ENCODE measurements at places on chromosomes 4 and X.

DNA sequence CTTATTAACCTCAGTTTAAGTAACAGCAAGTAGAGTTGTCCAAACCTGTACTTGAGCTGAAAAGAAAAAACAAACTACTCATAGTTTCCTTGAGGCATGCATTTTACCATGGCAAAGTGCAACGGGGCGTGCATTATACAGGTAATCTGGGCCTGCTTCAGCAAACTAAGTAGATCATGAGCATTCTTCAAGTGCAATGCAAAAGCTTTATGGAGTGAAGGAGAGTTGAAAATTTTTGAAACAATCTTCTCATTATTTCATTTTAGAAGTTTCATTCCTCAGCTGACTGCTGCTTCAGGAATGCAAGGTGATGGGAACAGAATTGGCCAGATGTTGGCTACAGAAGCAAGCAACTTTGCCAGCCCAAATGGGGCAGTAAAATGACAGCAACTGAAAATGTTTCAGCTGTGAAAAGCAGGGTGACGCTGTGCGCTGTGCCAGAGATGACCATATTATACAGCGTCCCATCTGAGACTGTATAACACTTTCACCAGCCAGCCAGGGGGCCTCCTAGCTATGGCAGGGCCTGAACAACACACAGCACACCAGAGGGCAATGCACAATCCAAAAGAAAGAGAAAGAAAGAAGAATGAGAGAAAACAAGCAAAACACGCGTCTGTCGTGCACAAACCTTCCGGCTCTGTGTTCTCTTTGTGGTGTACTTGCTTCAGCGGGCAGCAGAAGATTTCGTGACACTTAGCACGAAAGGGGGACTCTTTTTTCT, 145.5 kb upstream of the FGF13 start:
- DNase-seq, result no peak

- DNase-seq, result no peak
Measured at GRCh38 chrX:100687546-100687945, 43.5 kb downstream of the SRPX2 start.

DNA sequence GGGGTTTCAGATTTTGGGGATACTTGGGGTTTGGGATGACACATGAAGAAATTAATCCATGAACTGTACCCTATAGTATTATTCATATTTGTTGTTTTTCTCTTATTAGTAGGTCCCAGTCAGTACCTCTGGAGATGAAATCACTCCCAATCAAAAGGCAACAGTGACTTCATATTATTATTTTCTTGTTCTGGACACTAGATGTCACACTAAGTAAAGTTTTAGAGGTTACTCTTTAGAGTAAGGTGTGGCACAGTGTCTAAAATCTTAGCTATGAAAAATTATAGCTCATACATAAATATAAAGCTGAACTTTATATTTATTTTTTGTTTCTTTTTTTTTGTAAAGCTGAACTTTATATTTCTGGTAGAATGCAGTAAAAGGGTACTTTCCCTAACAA, 35.1 kb downstream of the FAM114A1 start:
- no peak for DNase-seq

DNA sequence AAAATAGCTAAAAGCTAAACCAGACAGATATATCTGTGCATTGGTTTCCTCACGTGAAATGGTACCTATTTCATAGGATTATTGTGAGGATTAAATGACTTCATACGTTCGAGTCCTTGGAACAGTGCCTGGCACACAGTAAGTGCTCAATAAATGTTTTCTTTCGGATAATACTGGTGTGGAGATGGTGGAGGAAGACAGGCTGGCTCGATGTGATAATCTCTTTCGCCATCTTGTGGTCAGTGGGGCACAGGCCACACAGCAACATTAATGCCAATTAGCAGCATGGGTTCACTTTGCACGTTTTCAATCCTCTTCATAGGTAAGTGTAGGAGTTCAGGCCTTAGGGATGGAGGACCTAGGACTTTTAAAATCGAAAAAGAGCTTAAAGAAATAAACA, 9.3 kb downstream of the PAGE4 start:
- DNase-seq, result no peak

- no peak for DNase-seq
Measured at GRCh38 chr4:560731-561291, 15.3 kb downstream of the TMEM271 start.

DNA sequence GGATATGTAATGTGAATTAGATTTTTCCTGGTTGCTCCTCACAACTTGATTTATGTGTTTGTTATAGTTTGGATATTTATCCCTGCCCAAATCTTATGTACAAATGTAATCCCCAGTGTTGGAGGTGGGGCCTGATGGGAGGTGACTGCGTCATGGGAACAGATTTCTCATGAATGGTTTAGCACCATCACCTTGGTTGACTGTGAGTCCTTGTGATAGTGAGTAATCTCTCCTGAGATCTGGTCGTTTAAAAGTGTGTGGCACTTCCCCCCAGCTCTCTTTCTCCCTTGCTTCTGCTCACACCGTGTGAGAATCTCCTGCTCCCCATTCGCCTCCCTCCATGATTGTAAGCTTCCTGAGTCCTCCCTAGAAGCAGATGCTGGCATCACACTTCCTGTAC, 2.2 kb downstream of the MID2 start:
- no peak for DNase-seq
